ENCODE measurements at places on chromosomes 13 and 19.

DNA sequence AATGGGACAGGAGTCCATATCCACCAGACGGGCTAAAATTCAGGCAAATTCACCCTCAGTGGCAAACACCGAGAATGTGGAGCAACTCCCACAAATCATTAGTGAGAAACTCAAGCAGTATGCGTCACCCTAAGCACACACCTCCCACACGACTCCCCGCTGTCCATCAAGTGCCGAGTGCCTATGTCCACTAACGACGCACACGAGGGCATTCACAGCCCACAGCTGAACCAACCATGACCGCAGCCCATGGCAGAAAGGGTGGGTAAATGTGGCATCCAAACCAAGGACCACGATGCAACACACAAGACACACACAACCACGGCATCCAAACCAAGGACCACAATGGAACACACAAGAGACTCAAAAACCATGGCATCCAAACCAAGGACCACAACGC lies 22.0 kb downstream of the MIER2 start:
- DNase-seq = no peak

- DNase-seq = no peak
Measured at GRCh38 chr13:66859934-66860877, 369.9 kb downstream of the PCDH9 start.

DNA sequence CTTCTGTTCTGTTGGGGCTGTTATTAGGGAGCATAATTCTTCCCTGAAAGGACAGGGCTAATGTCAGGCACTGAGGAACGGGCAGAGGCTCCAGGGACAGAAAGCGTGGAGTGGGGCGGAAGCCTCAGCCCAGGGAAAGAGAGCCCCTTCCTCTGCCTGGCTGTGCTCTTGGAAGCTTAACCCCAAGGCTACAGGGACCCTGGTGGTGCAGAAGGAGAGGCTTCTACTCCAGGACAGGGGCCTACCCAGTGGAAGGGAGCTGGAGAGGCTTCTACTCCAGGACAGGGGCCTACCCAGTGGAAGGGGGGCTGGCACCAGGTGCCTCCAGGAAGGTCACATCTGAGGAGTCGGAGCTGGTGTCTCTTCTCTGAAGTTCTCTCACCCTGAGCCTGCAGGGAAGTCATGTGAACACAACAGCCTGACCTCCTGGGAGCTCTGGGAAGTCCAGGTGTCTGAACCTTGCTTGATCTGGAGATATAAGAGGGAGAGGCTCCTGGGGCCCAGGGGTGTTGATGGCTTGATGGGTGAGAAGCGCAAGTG lies 159.5 kb upstream of the SOX1 start:
- no peak for DNase-seq

DNA sequence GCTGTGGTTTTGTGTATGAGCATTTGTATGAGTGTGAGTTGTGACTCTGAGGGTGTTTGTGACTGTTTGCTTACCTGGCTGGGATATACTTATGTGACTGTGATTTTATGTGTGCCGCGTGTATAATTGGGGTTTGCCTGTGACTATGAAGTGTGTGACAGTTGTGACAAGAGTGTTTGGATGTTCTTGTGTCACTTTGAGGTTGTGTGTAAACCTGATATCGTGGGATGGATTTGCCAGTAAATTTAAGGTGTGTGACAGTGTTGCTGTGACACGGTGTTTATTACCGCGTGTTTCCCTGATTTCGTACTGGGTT lies 442 bp downstream of the ZNF420 start:
- DNase-seq = no peak

DNA sequence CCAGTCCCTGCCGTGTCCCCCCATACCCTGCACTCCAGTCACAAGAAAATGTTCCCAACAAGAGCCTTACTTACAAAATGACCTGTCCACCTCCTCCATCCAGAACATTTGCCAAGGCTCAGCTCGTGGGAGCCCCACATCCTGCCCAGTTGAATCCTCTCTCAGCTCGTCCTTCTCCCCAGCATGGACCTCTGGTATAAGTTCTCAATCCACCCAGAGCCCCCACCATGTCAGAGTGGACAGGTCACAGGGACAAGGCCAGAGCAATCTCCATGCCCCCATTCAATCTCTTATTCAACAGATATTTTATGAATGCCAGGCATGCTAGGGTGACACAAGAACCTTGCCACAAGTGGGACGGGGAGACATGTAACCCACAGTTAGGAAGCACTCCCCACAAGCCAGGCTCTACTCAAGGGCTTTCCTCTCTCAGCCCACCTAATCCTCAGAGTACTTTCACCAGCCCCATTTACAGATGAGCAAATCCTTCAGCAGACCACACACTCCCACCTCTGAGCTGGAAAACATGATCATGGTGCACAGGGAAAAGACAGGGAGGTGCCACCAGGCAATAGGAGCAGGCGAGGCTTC lies 15.1 kb downstream of the DEDD2 start:
- no peak for DNase-seq

GRCh38 chr19:2638417-2638940 lies 64.0 kb downstream of the GNG7 start:
- DNase-seq = no peak

DNA sequence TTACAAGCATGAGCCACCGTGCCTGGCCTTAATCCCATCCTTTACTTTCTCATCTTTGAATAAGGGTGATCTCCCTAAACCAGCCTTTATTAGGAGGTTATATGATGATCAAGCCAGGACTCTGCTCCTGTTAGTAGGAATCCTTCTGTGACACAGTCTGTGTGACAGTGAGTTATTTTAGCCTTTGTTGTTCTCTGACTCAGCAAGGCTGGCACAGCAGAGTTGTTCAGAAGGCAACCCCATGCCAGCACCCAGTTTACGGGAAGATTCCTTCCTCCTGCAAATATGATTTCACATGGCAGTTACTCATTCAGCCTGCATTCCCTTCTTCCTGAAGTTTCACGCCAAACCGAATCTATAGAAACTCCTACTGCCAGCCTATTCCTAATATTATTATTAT lies 10.5 kb upstream of the MIER2 start:
- no peak for DNase-seq

DNA sequence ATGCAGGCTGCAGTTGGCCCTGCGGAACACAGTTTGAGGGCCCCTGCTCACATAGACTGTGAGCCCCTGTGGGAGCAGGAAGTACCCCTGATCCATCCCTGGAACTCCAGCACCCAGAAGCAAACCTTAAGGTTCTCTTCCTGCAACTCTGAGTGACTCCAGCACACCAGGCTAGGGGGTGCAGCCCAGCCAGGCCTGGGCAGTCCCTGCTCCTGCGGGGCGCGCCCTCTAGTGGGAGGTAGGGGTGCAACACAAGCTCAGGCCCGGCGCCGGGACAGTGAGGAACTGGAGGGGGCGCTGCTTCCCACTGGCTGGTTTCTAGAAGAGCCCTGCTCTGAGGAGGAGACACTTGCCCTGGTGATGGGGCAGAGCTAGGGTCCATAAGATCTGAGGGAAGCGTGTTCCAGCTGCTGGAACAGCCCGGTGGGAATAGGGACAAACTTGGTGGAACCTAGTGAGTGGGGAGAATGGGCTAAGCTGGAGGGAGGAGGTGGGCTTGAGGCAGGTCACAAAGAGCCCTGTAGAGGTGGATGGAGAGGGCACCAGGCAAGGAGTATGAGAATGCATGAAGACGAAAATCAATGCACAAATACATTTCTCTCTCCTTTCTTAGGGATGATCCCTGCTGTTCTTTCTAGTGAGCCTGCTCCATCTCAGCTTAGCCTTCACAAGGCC lies 5.0 kb downstream of the ZSCAN5A start:
- DNase-seq = peak; percentile 45

DNA sequence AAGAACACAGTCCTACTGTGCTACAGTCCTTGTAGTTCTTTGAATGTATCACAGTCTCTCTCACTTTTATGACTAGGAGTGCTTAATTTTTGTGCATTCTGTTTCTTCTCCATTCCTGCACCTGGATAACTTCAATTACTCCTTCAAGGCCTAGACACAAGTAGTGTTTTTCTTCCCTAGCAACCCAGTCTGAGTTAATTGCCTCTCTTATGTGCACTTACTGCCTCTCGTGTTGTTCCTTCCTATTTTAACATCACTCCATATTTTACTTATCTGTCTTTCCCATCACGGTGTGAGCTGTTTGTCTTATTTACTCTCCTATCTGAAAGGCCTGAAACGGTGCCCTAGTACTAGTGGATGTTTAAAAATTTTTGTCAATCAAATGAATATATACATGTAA lies 101.5 kb downstream of the HS6ST3 start:
- no peak for DNase-seq

- DNase-seq = no peak
Measured at GRCh38 chr13:110195547-110196485, 111.1 kb downstream of the COL4A1 start.

DNA sequence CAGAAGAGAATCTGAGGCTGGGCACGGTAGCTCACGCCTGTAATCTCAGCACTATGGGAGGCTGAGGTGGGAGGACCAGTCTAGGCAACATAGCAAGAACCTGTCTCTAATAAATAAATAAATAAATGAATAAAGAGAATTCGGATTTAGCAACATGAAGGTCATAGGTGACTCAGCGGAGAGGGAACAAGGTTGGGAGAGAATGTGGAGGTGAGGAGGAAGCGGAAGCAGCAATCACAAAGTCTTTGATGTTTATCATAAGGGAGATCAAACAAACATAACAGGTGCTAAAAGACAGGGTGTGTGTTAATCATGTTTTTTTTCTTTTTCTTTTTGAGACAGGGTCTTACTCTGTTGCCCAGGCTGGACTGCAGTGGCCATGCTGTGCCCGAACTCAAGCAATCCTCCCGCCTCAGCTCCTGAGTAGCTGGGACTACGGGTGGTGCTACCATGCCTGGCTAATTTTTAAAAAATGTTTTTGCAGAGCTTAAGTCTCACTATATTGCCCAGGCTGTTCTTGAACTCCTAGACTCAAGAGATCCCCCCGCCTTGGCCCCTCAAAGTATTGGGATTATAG lies 16.3 kb downstream of the PBX4 start:
- no peak for DNase-seq

DNA sequence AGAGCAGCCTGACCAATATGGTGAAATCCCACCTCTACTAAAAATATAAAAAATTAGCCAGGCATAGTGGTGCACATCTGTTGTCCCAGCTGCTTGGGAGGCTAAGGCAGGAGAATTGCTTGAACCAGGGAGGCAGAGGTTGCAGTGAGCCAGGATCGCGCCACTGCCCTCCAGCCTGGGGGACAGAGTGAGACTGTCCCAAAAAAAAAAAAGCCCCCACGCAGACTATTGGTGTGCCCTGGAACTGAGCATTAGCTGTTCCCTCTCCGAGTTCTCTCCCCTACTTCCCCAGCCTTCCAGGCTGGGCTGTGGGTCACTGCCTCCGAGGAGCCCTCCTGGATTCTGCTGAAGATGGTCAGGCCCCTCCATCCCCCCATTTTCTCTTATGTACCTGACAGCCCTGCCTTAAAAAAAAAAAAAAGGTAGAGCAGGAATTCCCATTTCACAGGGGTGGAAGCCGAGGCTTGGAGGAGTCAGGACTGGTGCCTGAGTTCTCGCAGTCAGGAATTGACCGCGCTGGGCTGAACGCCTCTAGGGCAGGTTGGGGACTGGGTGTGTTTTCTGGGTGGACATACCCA lies 1.9 kb downstream of the ADAT3 start:
- no peak for DNase-seq

DNA sequence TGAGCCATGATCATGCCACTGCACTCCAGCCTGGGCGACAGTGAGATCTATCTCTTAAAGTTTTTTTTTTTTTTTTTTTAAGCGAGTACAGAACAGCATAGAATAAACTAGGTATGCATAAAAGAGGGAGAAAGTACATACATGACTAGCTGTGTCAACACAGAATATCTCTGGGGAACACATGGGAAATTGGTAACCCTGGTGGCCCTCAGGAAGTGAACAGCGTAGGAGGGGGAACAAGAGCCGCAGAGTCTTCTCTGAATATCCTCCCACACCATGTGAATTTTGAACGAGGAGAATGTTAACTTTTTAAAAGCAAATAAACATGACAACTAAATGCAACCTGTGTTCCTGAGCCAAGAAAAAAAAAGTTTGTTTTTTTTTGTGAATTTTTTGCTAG lies 15.2 kb downstream of the PHLDB3 start:
- peak; percentile 57 for DNase-seq

- DNase-seq = no peak
Measured at GRCh38 chr13:107743100-107743499, 472.2 kb downstream of the LIG4 start.

GRCh38 chr13:89790696-89791095 lies 1556.8 kb upstream of the MIR17HG start:
- DNase-seq = no peak

GRCh38 chr19:46082728-46083050 lies 41.8 kb downstream of the IGFL3 start:
- no peak for DNase-seq

DNA sequence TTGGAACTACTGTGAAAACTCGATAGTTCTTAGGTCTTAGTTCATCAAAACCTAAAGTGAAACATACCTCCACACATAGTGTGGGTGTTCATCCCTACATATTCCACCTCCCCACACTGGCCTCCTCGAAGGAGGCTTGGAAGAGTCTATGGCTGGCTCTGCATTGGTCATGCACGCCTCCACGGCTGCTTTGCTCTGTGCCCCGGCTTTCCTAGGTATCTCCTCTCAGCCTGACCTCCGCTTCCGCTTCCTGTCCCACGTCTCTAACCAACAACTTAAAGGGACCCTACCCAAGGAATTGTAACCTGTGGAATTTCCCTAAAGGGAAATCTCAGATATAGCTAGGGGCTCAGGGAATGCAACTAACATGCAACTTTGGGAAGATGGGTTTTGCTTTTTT lies 79.7 kb upstream of the MBNL2 start:
- DNase-seq = no peak

- no peak for DNase-seq
Measured at GRCh38 chr13:36981156-36981743, 17.9 kb downstream of the ALG5 start.

DNA sequence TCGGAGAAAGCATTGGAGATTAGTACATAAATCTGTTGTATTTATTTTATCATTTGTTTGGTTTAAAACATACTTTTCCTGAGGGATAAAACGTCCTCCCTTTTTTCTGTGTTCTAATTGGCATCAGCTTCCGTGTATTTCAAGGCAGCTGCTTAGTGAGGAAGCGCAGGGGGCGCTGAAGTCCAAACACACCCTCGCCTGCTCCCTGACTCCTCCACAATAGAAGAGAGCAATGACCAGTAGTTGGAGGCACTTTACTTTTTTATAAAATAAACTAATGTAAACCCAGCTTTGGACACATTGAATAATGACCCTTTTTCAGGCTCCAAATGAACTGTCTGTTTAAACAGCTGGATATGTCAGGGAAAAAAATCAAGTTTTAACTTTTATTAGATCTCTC lies 79.9 kb downstream of the RNASEH2B start:
- DNase-seq = no peak

Data from CMK (cell line).